ENCODE measurements at places on chromosomes 16 and 17. TPM values are rescaled to one million over a fixed set of nuclear protein-coding genes. Genes with fewer than 3 reads are reported as not detected.

GRCh38 chr16:87445486-87445885, 47.3 kb downstream of the ZCCHC14 start:
- DNase-seq, result no peak

GRCh38 chr17:45357364-45357997, 40.7 kb upstream of the MAP3K14 start:
- DNase-seq, result no peak

- DNase-seq, result no peak
Observed at GRCh38 chr17:78038748-78039288, 80.3 kb downstream of the TNRC6C start.

GRCh38 chr17:78523934-78524655, 53.1 kb downstream of the DNAH17 start:
- no peak for DNase-seq

- no peak for DNase-seq
Observed at GRCh38 chr16:1034230-1035065, 38.1 kb upstream of the SSTR5 start.

- no peak for DNase-seq
Observed at GRCh38 chr16:70686376-70687101, 686 bp upstream of the MTSS2 start.

Gene FGF11
- total RNA-seq, result 2.9 TPM

DNA sequence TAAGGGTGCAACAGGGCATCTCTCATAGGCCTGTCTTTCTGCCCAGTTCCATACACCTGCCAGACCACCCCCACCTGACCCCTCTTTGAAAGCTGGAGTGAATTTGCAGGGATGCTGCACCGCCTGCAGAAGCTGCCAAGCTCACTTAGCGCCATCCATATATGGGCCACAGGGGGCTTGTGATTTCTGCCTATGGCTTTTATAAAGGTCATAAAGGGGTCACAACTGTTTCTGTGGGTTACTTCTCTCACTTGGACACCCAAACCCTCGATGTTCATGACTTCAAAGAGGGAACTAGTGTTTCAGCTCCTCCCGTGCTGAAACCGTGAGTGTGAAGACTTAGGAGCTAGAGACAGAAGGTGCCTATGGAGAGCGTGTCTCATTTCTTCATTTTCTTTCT, 23.9 kb upstream of the MEAK7 start:
- DNase-seq, result no peak

Measured in breast epithelium (tissue), 4 donors.